GM10248 (cell line): ENCODE measurements at places on chromosomes 6 and 20.

DNA sequence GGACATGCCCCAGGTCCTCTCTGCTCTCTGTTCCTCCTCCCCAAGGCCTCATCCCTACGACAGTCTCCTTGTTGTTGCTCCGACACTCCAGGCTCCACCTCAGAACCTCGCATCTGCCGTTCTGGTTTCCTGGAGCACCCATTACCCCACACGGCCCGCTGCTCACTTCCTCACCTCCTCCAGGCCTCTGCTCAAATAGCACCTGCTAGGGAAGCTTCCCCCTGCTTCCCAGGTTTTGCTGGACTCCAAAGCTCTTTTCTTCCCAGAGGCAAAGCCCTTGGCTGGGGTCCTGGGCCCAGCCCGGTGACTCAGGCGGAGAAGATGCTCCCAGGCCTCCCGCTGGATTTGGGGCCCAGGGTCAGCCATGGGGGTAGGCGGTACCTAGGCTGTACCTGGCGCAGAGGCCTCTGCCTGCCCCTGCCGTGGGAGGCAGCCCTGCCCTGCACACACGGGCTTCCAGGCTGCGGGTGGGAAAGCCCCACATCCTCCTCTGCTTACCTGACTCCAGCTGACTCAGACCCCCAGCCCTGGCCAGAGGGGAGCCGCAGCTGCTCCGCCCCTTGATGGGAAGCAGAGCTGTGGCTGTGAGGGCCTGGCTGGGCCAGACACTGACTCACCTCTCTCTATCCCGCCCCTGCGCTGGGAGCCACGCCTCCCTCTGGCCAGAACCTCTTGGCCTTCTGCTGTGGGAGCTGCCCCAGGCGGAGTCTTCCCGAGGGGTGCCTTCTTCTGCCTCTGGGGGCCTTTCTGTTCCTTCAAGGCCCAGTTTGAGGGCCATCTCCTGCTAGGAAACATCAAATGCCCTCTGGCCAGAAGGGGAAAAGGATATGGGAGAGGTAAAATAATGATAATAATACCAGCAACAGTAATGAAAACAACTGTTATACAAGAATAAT, 130.5 kb downstream of the CEBPB start:
- no peak for DNase-seq

GRCh38 chr6:132445201-132445951, 44.1 kb upstream of the MOXD1 start:
- DNase-seq, result no peak

DNA sequence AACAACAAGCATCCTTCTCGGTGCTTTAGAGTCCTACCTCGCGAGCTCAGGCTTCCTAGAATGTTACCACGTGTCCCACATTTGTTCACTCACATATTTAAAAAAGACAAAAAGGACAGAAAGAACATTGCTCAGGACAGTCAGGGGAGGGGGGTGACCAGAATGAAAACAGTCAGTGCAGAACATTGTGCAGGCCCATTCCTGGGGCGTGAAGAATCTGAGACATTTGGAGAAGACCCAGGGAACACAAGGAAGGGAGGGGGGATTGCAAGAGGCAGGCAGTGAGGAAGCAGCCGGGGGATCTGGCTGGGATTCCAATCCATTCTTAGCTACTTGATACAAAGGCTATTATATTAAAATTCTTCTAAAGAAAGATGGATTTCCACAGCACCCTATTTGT, 270.4 kb upstream of the CITED2 start:
- no peak for DNase-seq

DNA sequence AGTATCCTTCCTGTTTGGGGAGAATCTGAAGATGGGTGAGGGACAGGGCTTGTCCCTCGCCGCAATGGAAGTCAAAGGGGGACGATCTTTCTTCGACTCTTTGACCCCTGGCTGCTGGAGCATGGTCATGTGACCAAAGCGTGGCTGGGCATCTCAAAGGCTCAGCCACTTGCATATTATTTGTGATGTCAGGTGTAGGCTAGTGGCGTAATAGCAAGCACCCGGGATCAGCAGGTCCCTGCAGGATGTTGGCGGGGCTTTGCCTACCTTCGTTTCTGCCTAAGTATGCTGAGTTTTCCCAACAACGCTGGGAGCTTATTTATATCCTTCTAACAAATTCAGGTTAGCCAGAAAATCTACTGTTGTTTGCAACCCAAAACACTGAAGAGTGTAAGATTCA, 50.3 kb upstream of the IL20RA start:
- no peak for DNase-seq

- no peak for DNase-seq
These were observed 207.5 kb downstream of the MANEA start for GRCh38 chr6:95784869-95785268.

GRCh38 chr6:36350681-36351571, 14.2 kb upstream of the BNIP5 start:
- no peak for DNase-seq

DNA sequence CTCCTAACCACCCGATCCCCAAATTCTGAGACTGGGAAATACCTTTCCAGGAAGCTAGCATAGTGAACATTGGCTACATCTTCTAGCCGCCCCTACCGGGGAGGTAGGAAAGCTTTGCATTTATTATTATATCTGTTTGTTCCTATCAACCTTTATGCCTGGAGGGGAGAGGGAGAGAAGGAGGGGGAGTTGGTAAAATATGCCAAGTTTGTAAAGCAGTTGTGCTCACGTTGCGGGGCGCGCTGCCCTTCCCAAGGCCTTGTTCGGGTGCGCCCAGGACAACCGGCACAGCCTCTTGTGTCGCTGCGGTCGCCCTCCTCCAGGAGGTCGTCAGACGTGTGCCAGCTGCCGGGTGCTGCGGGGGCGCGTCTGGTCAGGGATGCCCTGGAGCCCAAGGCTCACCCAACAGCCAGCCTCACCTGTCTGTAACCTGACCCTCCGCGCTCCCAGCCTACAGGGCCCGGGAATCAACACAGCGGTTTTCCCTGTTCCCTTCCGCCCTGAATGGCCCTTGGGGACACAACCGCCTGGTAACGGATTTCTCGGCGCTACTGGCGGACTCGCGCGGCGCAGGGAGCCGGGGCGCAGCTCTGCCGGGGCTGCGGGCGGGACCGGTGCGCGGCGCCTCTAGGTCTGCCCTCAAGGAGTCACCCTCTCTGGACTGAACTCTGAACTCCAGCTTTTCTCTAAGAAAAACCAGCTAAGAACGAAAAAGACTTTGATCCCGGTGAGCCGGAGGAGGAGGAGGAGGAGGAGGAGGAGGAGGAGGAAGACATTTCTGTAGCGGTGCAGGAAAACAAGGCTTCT, 1.1 kb upstream of the OVOL2 start:
- no peak for DNase-seq

GRCh38 chr6:69796073-69796641, 653 bp downstream of the LMBRD1 start:
- DNase-seq, result peak; percentile 27

DNA sequence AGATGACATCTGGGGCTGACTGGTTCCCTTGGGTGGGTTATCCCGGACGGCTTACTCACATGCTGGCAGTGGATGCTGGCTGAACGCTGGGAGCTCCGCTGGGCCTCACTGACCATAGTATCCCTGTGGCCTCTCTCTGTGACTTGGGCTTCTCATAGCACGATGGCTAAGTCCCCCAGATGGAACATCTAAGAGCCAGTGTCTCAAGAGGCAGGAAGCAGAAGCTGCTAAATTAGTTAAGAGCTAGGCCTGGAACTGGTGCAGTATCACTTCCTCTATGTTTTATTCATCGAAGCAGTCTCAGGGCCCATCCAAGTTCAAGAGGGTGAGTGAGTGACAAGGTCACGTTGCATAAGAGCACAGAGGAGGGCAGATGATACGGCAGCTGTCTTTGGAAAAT, 116.5 kb upstream of the LAMP5 start:
- DNase-seq, result peak; percentile 22

GRCh38 chr6:84791927-84792326, 27.5 kb upstream of the TBX18 start:
- no peak for DNase-seq

DNA sequence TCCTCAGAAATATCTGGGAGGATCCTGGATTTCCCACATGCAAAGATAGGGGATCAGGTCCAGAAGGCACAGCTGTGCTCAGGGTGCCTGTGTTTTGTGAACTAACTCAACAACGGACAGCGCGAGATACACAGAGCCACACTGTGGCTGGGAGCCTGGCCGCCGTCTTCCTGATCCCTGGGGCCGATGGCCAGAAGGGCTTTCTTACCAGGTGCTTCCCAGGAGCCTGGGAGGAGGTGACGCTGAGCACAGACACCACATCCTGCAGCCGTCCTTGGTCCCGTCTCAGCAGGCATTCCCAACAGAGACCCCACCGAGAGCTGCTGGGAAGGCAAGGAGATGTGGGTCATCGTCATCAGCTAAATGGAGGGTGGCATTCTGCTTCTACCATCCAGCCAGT, 144.6 kb upstream of the AFDN start:
- DNase-seq, result no peak

DNA sequence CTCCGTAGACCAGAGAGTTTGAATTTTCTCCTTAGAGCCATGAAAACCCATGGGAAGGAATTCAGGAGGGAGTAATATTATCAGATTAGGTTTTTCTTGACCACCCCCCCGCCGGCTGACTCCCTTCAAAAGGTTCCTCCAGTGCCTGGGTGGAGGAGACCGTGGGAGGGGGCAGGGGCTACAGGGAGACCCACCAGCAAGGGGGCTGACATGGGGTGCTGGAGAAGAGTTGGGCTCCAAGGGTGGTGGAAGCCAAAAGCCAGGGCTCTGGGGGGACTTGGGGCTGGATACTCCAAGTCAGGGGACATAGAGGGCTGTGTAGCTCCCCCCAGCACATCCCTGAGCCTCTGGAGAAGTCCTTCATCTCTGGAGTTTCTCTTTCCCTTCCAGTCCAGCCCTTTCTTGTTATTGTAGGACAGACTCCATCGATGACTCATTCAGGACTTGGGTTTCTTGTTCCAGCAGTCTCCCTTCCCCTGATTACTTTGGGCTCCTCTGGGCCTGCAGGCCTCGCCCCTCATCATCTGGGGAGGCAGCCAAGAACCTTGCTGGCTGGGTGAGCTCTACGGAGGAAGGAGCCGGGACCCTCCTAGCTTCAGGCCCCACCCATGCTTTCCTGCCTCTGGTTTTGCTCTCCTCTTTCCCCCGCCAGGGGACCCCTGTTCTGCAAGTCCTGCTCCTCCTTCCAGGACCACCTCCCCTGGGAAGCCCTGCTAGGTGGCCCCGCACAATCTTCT, 10.5 kb upstream of the KIAA1755 start:
- DNase-seq, result no peak

- no peak for DNase-seq
These were observed 614.9 kb downstream of the CDH26 start for GRCh38 chr20:60573003-60573680.

- DNase-seq, result no peak
These were observed 23.2 kb downstream of the AFDN start for GRCh38 chr6:167849846-167850459.

GRCh38 chr6:142014515-142014914, 118.2 kb upstream of the GJE1 start:
- DNase-seq, result no peak

- no peak for DNase-seq
These were observed 51.7 kb downstream of the TMEM170B start for GRCh38 chr6:11589261-11589660.

DNA sequence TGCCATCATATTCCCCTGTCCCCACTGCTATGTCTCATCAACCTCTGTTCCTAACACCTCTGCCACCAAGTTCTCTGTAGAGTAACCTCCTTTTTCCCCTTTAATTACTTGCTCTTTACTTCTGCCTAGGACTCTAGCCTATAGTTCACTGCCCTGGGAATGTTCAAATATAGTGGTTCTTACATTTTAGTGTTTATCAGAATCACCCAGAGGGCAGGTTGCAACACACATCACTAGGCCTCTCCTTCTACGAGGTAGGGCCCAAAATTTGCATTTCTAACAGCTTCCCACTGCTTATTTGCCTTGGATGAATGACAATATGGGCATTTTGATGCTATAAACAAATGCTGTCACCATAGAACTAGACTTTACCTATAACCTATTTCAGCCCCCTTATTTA, 23.1 kb upstream of the C6orf141 start:
- no peak for DNase-seq

GRCh38 chr20:19096843-19097242, 115.6 kb upstream of the SLC24A3 start:
- DNase-seq, result no peak

DNA sequence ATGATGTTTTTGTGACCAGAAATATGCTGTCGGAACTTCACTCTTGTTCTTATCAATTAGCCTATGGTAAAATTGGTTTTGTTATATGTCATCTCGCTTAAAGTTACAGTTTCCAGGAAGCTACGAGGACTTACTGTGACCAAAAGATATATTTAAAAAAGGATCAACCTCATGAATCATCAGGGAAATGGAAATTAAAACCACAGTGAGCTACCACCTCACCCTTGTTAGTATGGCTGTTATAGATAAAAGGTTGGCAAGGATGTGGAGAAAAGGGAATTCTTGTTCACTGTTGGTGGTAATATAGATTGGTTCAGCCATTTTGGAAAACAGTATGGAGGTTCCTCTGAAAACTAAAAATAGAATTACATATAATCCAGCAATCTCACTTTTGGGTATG, 14.3 kb upstream of the INSM1 start:
- no peak for DNase-seq

GRCh38 chr20:48374991-48375595, 452.7 kb downstream of the PREX1 start:
- no peak for DNase-seq

- no peak for DNase-seq
These were observed 68.9 kb downstream of the NCR2 start for GRCh38 chr6:41404182-41404845.

GRCh38 chr20:35006009-35006408, 50.3 kb downstream of the MYH7B start:
- no peak for DNase-seq

DNA sequence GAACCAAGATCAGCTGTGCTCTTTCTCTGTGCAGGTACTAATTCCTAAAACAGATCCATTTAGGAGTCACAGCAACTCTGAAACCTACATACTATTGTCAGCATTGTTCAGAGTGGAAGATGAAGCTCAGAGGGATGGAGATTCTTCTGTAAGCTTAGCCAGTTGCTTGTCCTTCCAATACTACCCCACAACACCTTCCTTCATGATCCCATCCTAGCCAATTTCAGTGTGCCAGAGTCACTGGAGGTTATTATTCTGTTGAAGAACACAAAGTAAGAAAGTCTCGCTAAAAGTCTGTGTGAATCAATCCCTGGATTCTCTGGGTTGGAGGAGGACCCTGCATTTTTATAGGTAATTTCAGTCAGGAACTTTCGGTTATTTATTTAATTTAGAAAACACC, 2.3 kb downstream of the POPDC3 start:
- no peak for DNase-seq

DNA sequence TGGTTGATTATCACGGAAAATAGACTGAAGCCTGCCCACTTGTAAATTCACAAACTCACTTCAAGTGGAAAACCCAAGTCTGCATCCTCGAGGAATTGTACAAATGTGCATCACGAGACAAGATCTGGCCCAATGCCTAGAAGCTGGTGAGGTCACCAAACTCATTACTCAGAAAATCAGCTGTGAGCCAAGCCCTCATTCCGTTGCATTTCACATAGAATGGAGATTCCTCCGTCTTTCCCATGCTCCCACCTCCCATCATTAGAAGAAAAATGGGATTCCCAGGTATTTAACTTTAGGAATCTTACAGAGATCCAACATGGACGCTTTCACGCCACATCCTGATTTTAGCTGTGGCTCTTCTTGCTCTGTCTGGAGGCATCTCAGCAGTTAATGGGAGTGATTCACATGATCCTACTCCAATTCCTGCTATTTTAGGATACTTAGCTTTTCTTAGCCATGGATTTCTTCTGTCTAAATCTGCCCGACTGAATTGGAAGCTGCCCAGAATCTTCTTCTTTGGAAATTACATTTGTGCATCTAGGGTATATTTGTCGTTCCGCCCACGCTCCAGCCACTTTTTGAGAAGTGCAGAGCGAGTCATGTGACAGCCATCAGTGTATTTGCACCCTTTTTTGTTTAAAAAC, 68.7 kb upstream of the STMND1 start:
- no peak for DNase-seq
